ENCODE measurements at places on chromosomes 1 and 21. TPM values are rescaled to one million over a fixed set of nuclear protein-coding genes. Genes with fewer than 3 reads are reported as not detected.

DNA sequence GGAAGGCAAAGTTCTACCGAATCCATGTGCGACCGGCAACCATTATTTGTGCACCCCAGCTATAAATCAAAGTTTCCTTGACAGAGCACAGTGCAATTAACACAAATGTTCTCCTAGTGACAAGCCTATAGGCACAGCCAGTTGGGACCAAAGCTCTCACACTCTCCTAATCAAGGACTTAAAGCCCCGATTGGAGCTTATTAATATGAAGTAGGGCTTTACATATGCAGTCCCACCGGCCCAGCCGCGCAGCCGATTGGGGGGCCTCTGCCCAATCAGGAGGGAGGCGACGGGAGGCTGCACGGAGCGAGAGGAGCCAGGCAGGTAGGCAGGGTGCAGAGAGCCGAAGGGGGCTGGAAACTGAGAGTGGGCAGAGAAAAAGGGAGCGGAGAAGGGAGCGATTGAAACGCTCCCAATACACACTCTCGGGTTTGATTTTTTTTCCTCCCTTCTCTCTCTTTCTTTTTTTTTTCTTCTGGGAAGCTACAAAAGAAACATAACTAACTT, at the start of gene ESRRG:
Gene ESRRG (minus strand): TSS at position 156 of the 507 bp plus-strand sequence. CDS start 130 bp downstream, at position 26.
- DNase-seq: no peak

GRCh38 chr1:229434005-229434640, at the start of gene ACTA1:
ACTA1 (minus strand) TSS chr1:229434094; CDS start chr1:229433115, 979 bp downstream.
- DNase-seq: no peak

GRCh38 chr1:246709835-246710234, 14.4 kb upstream of the SCCPDH start:
- no peak for DNase-seq

- no peak for DNase-seq
Observed at GRCh38 chr1:37308031-37308960, 166.1 kb upstream of the ZC3H12A start.

DNA sequence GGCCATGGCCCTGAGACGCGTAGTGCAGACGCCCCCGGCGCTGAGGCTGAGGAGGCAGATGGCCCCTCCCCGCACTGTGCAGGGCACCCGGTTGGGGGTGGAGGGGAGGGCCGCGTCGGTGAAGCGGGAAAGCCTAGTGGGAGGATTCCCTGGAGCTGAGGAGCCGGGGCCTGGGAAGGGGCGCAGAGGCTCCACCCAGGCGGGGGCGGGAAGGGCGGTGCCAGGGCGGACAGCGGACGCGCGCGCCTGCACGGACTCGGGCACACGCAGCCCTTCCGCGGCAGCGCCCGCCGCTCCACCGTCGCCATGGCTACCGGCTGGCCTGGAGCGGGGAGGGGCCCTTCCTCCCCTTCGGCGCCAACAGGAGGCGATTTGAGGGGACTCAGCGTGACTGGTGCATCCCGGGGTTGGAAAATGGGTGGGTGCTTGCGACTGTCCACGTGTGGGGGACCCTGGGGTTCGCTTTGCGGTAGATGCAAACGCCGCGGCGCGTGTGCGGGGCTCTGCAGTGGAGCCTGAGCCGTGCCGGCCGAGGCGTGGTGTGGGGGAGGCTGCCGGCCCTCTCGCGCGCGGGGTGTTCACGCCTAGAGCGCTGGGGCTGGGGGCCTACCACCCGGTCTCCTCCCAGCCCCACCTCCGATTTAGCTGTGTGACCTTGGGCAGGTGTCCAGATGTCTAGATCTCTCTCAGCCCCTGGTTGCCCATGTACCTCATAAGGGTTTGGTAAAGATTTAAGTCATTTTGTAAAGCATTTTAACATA, 35.1 kb downstream of the PTPRF start:
- no peak for DNase-seq

- DNase-seq: no peak
Observed at GRCh38 chr1:179127163-179127895, 45.5 kb downstream of the TOR3A start.

- no peak for DNase-seq
Observed at GRCh38 chr1:30516485-30516858, 206.9 kb downstream of the MATN1 start.

- DNase-seq: no peak
Observed at GRCh38 chr1:169957884-169958283, 64.2 kb upstream of the SCYL3 start.

- DNase-seq: peak; percentile 87
Observed at GRCh38 chr1:22018583-22019559, 17.4 kb downstream of the CELA3A start.

- DNase-seq: no peak
Observed at GRCh38 chr1:20775700-20776099, 11.4 kb downstream of the HP1BP3 start.

DNA sequence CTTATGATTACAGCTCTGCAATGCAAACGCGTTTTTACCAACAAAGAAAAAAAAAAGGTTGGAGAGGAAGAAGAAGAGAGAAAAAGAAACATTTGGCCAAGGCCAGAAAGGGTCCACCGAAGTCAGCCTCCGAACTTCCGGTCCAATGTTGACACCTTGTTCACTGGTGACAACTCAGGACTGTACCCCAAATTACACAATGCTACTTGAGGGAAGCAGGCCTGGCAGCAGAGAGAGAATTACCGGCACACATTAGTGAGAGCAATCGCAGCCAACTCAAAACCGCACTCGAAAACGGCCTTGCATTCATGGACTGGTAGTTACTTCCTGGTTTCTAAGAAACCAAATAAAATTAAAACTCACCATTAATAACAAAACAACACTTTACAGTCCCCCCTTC, 652.5 kb downstream of the KIF26B start:
- no peak for DNase-seq

DNA sequence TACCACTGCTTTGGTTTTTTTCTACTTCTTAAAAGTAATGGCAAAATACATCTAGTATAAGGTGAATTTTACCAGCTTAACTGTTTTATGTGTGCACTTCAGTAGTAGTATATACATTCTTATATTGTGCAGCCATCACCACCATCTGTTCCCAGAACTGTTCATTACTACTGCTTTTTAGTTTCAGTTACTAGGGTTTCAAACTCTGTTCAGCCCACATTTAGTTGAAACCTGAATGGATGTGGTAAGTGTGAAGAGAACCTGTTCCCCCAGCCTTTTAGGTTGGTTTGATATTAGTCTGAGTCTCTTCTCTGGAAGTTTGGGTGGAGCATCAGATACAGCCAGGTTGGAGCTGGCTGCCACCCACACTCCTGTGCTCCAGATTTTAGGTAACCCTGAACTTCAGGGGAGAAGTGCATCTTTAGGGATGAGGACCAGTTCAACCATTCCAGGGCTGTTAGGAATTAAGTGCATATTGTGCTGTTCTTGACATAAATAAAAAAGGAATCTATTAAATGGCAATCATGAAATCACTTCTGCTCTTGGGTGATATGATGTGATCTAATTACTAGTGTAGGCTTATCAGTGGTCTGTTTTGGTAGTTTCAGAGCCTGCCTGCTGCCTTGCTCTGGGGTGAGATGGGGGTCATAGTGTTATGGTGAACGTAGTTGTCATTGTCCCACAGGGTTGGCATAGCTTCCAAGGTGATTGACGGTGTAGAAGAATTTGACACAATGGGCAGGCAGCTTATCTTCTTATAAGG, 32.1 kb downstream of the URB2 start:
- no peak for DNase-seq

DNA sequence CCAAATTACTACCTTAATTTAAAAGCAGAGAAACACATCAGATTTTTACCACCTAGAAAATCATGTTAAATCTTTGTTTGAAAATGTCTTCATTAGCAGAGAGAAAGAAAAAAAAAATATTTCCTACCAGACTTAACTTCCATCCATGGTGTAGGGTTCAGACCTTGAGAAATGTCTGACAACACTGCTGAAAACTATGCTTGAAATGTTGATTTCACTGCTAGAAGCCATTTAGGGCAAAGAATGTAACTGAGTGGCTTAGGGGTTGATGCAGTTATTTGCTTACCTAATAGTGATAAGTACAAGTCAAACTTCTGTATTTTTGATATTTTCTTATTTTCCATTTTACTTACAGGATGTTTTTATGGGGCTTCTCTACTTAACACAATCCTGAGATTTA, 495.6 kb upstream of the NEGR1 start:
- no peak for DNase-seq

DNA sequence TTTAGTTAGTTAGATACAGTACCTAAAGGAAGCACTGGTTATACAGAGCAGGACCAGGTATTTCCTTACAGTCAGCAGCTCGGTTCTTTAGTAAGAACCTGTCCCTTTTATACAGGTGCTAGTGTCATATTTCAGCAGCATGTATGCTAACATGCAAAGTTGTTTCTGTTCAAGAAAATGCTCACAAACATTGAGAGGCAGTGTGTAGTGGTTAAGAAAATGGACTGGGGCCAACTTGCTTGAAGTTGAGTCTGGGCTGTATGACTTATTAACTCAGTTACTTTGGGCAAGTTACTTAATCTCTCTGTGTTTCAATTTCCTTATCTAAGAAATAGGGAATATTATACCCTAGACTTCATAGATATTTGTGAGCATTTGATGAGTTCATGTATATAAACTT, 31.1 kb downstream of the AK4 start:
- DNase-seq: peak; percentile 26

The VWA5B1 gene
- not detected for total RNA-seq

The ATP13A2 gene
- total RNA-seq: 77.3 TPM

The DCAF8 gene
- total RNA-seq: 53.6 TPM

The IARS2 gene
- 88.2 TPM for total RNA-seq

The TAL1 gene
- total RNA-seq: not detected

The CLCNKB gene
- not detected for total RNA-seq

The VHLL gene
- total RNA-seq: not detected

The KRTAP10-9 gene
- not detected for total RNA-seq

The CLCA1 gene
- total RNA-seq: not detected

The CADM3 gene
- total RNA-seq: not detected

The KRTAP11-1 gene
- total RNA-seq: not detected
